ENCODE measurements at places on chromosomes 3 and 15.

DNA sequence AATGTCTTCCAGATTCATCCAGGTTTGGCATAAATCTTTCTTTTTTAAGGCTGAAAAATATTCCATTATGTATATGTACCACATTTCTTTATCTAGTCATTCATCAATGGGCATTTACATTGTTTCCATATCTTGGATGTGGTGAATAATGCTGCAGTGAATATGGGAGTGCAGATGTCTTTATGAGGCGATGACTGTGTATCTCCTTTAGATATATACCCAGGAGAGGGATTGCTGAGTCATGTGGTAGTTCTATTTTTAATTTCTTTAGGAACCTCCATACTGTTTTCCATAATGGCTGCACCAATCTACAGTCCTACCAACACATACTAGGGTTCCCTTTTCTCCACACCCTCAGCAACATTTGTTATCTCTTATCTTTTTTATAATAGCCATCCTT lies 96.3 kb downstream of the LRRC28 start:
- no peak for DNase-seq

- no peak for DNase-seq
Measured at GRCh38 chr15:88493844-88494243, 26.3 kb downstream of the MRPS11 start.

DNA sequence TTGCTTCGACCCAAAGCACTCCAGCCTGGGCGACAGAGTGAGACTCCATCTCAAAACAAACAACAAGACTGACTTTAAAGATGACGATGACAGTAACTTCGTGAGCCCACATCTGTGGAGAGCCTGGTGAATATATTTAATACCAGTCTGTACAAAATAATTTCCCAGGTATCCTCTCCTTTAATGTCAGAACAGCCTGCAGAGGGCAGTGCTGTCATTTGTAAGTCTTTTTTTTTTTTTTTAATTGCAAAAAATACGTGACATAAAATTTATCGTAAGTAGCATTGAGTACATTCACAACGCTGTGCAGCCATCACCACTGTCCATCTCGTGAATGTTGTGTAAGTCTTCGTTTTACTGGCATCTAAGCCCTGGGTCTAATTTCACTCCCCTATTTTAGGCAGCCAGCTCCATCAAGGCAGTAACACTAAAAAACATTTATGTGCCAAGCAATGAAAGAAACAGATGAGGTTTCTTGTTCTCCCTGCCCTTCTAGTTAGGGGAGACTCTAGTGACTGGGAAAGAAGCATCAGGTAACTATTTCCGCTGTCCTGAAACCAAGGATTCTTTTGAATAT lies 1.4 kb downstream of the HTD2 start:
- DNase-seq = peak; percentile 72

- DNase-seq = no peak
Measured at GRCh38 chr3:82654708-82655107, 893.3 kb upstream of the GBE1 start.

- DNase-seq = no peak
Measured at GRCh38 chr3:129596194-129597086, 10.0 kb downstream of the PLXND1 start.

- no peak for DNase-seq
Measured at GRCh38 chr15:44317423-44318058, 29.0 kb downstream of the GOLM2 start.

DNA sequence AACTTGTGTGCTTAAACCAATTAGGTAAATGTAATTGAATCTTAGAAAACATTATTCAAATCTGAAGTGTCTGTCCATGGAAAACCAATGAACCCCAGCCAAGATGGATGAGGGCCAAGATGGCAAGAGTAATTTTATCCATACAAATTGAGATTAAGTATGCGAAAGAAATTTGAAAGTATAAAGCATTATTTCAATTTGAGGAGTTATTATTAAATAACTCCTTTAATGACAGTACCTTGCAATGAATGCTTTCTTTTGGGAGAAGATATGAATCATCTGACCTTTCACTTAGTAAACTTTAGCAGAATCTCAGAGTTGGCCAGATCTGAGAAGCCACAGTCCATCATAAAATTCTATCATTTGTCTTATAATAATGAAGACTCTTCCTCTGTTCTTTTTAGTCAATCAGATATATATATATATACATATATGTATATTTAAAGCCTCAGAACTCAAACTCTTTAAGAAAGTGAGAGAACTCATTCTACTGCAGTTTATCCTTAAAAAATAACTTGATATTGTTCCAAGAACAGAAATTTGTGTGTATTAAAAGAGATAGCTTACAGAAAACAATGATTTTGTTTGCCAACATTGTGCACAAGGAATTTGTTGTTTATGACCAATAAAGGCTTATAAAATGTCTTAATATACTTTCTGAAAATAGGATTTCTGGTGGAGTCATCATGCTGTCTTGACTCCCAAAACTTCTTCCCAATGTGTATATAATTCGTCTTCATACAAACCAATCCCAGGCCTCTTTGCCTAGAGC lies 434.8 kb upstream of the THBS1 start:
- DNase-seq = no peak

DNA sequence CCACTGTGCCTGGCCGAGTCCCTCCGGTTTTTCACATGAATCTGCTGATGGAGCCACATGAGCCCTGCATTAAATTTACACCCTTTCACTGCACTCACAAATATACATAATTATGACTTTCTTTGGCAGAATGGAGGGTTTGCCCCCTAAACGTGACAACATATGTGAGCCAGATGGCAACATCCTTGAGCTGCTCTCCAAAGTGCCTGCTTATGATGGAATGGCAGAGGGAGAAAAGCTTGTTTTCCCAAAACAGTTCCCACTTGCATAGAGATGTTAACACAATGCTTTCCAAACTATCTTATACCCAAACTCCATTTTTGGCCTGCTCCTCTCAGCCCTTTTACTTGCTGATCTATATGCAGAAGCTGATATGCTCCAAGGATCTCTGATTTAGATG lies 54.9 kb downstream of the ABCC5 start:
- DNase-seq = no peak

DNA sequence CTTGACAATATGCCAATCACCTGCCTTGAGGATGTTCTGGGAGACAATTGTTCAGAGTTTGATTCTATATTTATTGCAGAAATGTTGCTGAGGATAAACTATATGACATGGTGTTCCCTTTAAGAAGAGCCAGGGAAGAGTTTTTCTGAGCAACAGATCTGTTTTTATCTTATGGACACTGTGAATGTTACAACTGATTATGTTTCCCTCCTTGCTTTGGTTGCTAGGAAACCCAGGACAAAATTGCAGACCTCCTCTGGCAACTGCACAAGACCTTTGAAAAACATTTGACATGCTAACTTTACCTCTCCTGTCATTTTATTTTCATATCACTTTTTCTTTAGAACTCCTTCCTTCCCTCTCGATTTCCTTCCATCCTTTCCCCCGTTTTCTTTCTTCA lies 8.2 kb upstream of the TM6SF1 start:
- no peak for DNase-seq

Data from RKO (cell line).